ENCODE measurements at places on chromosomes 5 and 9. TPM values are rescaled to one million over a fixed set of nuclear protein-coding genes. Genes with fewer than 3 reads are reported as not detected.
A peak's percentile ranks its signal among the peaks of the same experiment; 100 is the strongest.

Gene URM1
- 63.4 TPM for total RNA-seq

- DNase-seq: no peak
- H3K27me3 ChIP-seq: no peaks in the 10 kb centered on the region
- H3K4me3 ChIP-seq: peak overlapping the region; percentile 67
- peaks cover 51% of the 10 kb centered on the region for H3K4me1 ChIP-seq
- H3K36me3 ChIP-seq: peaks cover 33% of the 10 kb centered on the region
Measured at GRCh38 chr9:129990269-129991010, 52.5 kb downstream of the FNBP1 start.

DNA sequence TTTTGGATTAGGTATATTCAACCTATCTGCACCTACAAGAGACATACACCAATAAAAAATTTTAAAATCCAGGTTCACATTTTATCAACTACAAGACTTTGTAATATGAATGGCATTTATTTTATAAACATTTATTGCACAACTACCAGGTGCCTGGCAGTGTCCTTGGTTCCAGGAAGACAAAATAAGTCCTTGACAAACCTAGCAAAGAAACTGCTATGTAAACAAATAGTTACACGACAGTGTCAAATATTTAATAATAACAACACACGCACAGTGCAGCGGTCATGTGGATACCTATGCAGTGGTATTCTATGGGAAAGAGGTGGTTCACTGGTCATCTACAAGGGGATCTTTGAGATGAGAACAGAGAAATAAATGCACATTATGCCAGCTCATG is 120.7 kb downstream of the MYO10 start:
- no peak for DNase-seq
- H3K27me3 ChIP-seq: no peaks in the 10 kb centered on the region
- no peak overlapping the region for H3K27ac ChIP-seq

DNA sequence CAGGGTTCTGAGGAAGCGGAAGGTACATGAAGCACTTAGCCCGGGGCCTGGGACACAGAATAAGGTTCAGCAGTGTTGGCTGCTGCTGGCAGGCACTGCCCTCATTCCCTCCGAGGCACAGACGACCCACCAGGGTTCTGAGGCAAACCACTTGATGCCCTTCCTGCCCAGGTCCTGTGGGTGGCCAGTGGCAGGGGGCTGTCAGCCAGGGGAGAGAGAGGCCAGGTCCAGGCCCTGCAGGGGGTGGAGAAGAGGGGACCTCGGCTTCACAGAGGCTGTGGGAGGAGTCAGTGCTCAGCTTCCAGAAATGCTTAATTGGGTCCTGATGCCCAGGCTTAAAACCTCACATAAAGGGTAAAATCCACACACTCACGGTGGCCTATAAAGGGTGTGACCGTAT is 4.4 kb upstream of the ZDHHC12 start:
- peaks cover 4% of the 10 kb centered on the region for H3K36me3 ChIP-seq
- H3K27ac ChIP-seq: no peak overlapping the region
- no peaks in the 10 kb centered on the region for H3K27me3 ChIP-seq
- DNase-seq: no peak

Measured in activated naive CD8-positive, alpha-beta T cell treated with anti-CD3 and anti-CD28 coated beads, Interleukin-2, amount 10 ng/mL, durations not matched to agents 7 days and 5 days (primary cell).